Neuronal stem cell (in vitro differentiated cells): ENCODE measurements at places on chromosomes 11 and 22.

GRCh38 chr22:36540867-36541642, 12.1 kb upstream of the EIF3D start:
- DNase-seq: no peak

DNA sequence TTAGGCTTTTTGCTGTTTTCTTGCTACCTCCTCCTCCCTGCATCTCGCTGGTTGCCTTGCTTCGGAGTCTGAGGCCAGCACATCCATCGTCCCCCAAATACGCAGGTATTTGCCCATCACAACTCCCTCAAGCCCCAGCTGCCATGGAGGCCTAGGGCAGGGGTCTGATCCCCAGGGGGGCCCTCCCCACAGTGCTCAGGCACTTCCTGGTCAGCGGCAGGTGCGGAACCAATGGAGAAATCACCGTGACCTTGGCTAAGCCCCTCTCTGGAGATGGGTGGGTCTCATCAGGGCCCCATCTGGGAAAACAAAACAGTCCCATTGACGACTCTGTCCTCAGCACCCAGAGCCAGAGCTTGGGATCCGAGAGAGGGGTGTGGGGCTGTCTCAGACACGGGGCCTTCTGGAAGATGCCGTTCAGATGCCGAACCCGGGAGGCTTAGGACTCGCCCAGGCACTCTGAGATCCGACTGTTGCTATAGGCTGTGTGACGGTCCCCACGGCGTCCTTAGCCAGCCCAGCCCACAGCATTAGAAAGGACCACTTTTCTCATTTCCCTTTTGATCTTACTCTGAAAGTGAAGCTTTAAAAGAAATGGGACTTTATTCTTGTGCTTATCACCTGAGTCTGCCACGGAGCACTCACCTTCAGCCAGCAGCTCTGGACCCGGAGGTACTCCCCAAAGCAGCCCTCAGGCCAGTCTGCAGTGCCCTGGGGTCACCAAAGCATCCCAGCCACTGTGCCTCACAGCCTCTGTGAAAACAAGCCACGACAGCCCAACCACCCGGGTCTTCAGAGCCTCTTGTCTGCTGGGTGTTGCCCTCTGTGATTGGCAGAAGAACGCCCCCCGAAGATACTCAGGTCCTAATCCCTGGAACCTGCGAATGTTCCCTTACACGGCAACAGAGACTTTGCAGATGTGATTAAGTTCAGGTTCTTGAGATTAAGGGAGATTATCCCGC, 61.2 kb upstream of the SLC22A12 start:
- DNase-seq: no peak

DNA sequence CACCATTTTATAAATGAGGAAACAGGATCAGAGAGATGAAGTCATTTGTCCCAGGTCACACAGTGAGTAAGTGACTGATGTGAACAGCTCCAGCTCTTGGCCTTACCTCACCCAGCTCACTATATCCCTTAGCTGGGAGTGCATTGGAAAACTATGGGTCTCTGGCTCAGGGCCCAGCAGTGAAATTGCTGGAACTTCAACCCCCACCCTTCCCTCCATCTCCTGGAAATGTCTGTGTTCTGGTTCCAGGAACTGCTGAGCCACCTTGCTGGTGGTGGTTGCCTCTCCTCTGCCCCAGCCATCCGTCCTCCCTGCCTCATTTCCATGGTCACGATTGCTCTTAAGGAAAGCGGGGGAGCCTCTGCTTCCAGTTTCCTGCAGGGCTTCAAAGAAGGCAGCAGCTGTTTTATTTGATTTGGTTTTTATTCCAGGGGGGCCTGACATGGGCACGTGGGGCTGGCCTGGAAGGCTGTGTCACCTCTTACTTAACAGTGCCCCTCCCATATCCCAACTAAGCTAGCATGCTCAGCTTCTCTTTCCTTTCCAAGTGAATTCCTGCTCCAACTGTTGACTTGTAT, 46.2 kb upstream of the CSTF3 start:
- DNase-seq: no peak

GRCh38 chr11:27443746-27444507, 28.7 kb downstream of the LGR4 start:
- DNase-seq: peak; percentile 89

GRCh38 chr11:63710476-63711217, 29.3 kb downstream of the RTN3 start:
- no peak for DNase-seq

DNA sequence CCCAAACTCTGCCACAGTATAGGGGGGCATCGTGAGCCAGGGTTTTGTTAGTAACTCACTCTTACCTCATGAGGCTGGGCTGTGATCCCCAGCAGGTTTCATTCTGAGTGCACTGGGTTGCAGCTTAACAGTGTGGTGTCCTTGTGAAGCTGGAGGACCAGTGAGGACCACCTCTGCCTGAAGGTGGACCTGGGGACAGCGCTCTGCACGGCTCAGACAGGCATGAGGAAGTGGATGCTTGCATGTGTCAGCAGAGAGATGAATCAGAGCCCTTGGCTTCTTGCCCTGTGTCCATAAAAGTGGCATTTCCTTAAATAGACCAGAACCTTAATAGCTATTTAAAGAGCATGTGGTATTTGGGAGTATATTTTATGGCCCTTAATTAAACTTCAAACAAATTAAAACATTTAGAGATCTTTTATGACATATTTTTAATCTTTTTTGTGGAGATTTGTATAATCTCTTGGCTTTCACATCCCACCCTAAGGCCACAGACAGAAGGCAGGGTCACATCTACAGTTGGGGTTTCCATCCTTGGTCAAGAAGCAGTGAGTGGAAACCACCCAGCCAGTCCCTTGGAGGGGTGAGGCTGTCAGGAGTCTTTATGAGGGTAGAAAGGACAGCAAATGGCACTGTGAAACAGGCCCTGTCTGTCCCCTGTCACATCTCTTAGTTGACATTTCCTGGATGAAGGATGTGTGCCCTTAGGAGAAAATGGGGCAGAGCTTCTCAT, 24.8 kb upstream of the ADORA2A start:
- DNase-seq: no peak
